Foreskin keratinocyte (primary cell): ENCODE measurements at places on chromosomes 6 and 20.

GRCh38 chr6:21905531-21905930, 312.0 kb downstream of the SOX4 start:
- DNase-seq = no peak

GRCh38 chr6:75946146-75946831, 126.2 kb downstream of the IMPG1 start:
- no peak for DNase-seq

GRCh38 chr6:32255199-32256153, 31.6 kb upstream of the NOTCH4 start:
- peak; percentile 83 for DNase-seq

GRCh38 chr20:18702736-18703135, 110.8 kb upstream of the SCP2D1 start:
- DNase-seq = no peak

GRCh38 chr6:52566853-52567279, 10.0 kb downstream of the TRAM2 start:
- peak; percentile 43 for DNase-seq

DNA sequence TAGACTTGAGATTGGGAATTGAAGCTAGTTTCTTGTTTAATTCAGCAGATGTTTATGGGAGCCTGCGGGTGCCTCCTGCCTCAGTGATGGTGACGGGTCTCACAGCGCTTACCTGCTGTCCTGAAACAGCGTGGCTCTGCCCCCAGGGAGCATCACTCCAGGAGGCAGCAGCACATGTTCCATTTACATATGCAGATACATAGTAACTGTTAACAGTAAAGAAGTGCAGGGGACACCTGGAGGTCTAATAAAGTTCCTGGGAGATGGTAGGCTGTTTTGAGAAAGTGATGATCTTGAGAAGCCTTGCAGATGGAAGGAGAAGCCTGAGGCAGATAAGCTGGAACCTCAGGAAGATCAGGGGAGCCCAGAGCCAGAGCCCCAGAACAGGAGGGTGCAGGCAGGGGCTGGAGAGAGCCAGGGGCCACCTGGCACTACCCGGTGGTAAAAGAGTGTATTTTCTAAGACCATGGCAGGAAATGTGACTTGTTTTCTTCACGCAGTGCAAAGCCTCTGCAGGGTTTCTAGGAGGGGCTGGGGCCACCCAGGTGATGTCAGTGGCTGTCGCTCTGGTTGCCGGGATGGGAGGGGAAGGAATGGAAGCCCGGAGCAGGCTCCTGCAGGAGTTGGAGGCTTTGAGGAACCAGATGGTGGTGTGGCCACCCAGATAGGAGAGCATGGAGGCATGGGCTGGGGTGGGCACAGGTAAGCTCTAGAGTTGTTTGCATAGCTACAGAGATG, 24.2 kb upstream of the KIF25 start:
- DNase-seq = no peak

DNA sequence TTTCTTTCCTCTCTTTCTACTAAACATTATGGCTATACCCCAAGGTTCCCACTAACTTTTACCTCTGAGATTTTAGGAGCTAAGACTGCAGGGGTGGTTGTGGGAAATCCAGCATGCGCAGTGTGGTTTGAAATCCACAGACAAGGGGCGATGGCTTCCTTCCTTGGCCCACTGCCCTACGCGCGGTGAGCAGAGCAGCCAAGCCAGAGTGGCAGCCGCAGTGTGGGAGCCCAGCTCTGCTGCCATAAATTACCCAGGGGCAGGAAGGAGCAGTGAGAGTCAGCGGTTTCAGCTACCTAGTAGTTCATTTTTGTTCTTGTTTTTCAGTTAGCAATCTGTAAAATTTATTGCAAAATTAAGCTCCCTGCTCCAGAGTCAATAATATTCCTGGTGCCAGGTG, 101.4 kb downstream of the BMP2 start:
- DNase-seq = no peak

GRCh38 chr6:164069350-164069990, 655.0 kb downstream of the QKI start:
- no peak for DNase-seq

GRCh38 chr20:44800391-44801046, 9.8 kb downstream of the RIMS4 start:
- DNase-seq = no peak

GRCh38 chr6:100276311-100277057, 188.2 kb downstream of the SIM1 start:
- DNase-seq = no peak

DNA sequence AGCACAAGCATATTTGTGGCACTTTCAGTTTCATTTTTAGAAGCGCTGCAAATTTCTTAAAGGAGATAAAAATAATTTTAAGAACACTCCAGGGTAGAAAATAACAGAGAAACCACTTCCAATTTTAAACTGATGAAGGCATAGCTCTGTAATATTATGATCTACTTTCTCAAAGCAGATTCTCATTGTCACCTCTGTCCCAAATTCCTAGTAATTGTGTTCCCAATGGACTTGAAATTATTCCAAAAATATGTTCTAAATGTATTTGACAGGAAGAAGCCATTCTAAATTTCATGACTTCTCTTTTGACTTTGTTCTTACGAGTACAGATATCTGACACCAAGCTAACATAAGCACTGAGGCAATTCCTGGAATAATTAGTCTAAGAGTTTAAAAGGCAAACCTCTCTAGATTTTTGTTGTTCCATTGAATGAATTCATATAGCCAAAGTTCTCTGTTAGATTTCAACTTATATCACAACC, 140.2 kb upstream of the CARMIL1 start:
- peak; percentile 16 for DNase-seq

DNA sequence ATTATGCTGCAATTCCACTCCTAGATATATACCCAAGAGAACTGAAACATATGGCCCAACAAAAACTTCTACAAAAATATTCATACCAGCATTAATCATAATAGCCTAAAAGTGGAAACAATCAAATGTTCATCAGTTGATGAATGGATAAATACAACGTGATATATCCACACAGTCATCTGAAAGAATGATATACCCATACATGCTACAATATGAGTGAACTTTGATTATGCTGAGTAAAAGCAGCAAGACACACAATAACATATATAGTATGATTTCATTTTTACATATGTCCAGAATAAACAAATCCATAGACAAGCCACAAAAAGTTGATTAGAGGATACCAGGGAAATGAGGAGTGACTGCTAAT, 30.7 kb downstream of the CDK19 start:
- no peak for DNase-seq

DNA sequence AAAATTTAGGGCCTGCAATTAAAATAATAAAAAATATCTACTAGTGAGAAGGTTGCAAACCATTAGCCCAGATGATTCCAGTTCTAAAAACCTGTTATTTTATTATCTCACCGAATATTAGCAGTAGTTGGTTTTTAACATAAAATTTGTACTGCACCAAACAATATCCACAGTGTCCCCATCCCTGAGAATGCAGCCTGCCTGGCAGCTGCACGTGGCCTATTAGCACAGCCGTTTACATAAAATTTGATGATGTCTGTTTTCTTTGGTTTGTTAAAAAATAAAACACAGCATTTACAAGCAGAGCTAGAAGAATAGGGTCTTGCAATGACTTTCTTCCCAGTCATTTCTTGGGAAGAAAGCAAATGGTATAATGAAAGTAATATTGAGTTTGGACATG, 58.2 kb downstream of the FUT9 start:
- DNase-seq = no peak

- DNase-seq = no peak
Measured at GRCh38 chr20:44701118-44701857, 13.9 kb upstream of the CCN5 start.

- no peak for DNase-seq
Measured at GRCh38 chr6:33885132-33886057, 81.6 kb upstream of the MLN start.

- DNase-seq = peak; percentile 92
Measured at GRCh38 chr6:21856456-21856825, 262.9 kb downstream of the SOX4 start.

GRCh38 chr6:166008441-166009369, 158.9 kb downstream of the TBXT start:
- no peak for DNase-seq

DNA sequence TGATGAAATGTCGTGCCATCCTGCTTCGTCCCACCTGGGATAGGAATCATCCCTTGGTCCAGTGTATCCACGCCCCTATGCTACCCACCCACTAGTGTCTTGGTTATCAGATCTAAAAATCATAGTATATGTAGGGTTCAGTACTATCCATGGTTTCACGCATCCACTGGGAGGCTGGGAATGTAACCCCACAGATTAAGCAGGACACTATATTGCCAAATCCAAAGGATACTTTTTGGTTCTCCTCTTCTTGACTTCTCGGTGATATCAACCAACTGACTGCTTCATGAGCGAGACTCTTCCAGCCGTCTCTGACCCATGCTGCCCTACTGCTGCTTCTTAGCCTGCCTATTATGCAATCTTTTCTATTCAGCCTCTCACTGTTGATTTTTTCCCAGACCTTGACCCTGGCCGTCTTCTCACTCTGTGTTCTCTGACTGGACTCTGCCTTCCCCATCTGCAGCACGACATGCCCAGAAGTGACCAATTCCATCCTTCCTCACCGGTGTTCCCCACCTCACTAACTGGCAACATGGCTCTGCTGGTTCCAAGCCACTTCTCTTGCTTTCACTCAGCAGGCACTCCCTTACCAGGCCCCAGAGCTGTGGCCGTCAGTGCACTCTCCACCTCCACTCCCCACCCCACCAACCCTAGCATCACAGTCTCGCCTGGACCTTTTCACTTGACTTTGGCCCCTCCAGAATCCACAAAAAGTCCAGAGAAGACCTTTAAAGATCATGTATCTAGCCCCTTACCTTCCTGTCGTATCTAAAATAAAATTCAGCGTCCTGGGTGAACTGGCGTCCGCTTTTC, 34.5 kb downstream of the GFRA4 start:
- DNase-seq = no peak

GRCh38 chr6:118780668-118781067, 113.3 kb upstream of the ASF1A start:
- peak; percentile 58 for DNase-seq

- DNase-seq = peak; percentile 14
Measured at GRCh38 chr6:64831680-64832079, 875.3 kb downstream of the EYS start.

DNA sequence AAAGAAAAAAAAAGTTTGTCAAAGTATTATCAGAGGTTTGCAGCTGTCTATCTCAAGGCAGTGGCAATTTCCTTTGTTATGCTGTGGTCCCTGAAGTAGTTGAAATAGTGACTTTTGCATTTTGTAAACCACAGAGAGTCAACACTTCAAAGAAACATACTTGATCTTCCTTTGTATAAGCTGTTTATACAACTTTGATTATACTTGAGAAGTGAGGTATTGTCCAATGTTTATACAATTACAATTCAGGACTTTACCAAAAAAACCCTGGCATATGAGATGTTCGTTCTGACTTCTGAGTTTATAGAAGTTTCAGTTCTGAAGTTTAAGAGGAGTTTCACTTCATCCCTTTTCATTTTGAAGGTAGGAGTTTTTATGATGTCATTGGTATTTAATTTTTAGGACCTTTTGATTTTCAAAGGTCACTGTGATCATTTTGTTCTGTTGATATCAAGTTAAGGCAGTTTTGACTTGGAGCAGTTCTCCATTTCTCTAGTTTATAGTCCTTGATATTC, 4.0 kb downstream of the STK4 start:
- no peak for DNase-seq

DNA sequence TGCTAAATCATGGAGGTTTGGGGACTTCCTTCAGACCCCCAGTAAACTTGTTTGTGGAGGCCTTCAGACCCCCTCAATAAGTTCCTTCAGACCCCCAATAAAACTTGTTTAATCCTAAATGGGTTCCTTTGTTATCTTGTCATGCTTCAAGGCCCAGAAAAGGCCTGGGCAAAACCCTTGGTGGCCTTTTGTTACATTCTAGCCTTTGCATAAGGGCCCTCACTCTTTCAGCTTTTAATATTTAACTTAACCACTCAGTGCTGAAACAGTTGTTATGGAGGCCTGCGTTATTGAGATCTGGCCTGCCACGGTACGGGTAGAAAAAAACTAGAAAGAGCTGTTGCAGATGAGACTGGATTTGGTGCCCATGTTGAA, 4.3 kb upstream of the DYNLRB1 start:
- no peak for DNase-seq

- DNase-seq = no peak
Measured at GRCh38 chr6:102402635-102403329, 1009.3 kb downstream of the GRIK2 start.

GRCh38 chr6:96576221-96576620, 13.3 kb downstream of the FHL5 start:
- DNase-seq = no peak

DNA sequence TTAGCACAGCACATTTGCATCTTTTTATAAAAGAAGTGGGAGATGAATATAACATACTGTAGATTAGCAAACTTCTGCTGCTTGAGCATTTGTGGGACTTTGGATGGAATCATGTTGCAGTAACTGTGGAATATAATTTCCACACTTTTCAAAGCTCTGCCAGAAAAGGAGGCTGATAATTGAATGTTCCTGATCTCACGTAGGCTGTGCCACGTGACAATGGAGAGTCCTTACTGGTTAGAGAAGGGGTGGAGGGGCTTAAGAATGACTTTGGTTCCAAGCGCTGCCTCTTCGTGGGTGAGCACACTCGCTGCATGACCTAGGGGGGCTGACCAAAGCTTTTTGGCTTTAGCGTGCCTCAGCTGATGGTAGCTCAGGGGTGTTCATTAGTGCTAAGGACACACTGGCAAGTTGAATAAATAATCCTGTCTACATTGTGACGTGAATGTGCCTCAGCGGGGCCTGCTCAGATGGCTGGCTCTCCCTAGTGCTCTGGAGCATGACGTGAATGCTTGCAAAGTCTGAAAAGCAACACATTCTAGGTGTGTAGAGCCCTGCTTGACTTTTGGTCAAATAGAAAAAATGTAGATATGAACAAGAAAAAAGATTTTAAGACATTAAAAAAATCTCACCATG, 15.0 kb downstream of the WRNIP1 start:
- DNase-seq = no peak

GRCh38 chr6:67880939-67881705, 754.0 kb upstream of the ADGRB3 start:
- no peak for DNase-seq

DNA sequence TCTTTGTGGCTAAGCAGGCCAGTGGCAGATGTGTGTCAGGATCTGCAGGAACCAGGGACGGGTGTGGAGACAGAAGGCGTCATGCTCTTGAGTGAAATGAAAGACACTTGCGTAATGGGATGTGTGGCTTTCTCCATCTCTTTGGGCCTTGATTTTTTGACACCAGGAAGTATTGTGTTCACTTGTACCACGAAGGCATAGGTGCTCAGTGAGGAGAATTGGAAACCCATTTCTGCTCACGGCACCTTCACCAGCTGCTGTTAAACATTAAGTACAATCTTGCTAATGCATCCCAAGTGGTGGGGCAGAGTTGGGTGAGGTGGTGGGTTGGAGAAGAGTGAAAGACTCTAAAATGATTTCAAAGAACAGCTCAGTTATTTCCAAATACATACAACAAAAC, 30.0 kb downstream of the GJA10 start:
- no peak for DNase-seq
